ENCODE measurements at places on chromosomes 5 and 9.
A peak's percentile ranks its signal among the peaks of the same experiment; 100 is the strongest.

- no peak for DNase-seq
These were observed 78.0 kb downstream of the WNK2 start for GRCh38 chr9:93261735-93262523.

DNA sequence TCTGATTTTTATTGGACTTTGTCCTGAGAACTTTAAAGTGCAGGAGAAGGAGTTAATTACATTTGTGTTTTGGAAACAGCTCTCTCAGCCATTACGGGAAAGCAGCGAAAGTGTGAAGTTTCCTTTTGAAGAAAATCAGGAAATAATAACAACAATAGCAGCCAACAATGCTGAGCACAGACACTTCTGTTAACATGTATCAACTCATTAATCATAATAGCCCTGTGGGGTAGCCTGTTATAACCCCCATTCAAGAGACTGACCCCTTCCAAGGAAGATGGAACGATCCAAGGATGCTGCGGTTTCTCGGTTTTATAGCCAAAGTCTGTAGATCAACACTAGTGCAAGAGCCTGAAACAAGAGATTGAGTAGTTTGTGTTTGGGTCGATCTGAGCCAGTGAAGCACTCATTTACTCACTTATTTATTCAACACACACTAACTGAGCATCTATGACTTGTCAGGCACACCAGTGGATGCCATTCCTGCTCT lies 195.5 kb downstream of the DRD1 start:
- DNase-seq = no peak

DNA sequence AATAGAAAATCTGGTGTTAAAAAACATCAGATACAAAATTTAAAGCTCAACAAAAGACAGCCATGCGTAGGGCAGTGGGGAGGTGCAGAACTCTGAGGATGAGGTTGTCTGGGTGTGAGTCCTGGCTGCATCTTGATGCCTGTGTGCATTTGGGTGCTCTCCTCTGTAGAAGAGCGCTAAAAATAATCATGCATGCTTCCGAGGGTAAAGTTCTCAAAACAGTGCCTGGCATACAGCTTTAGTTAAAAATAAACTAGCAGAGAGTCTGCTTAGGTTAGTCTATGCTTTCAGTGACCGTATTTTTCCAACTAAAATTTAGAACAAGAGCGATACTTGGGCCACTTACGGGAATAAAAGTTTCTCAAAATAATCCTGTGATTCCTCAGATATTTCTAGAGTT lies 55.5 kb upstream of the SPATA31C2 start:
- no peak for DNase-seq

DNA sequence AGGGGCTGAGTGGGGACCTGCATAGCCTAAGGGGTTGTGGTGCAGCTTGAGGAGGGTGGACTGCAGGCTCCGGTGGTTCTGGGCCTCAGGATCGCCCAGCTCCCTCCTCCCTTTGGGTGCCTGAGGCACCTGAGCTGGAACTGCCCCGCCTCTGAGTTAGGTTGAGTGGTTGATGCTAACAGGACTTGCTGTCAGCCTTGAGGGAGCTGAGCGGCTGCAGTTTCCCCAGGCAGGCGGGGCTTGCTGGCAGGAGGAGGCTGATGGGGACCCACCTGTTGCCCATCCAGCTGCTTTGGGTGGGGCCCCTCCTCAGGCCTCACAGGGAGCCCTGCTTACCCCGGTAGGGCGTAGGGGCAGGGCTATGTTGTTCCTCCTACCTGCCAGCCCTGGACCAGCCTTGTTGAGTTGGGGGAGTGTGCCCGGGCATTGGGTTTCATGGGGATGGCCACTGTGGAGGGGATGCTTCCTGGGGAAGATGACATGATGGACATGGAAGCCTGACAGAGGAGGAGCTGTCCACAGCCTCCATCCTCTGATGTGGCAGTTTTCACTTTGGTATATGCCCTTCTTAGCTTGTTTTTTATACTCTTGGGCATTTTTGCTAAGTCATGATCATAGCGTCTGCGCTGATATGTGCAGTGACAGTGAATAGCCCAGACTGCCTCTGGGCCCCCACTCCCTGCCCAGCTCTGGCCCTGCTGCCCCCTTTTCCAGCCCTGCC lies 14.3 kb downstream of the WNK2 start:
- no peak for DNase-seq

DNA sequence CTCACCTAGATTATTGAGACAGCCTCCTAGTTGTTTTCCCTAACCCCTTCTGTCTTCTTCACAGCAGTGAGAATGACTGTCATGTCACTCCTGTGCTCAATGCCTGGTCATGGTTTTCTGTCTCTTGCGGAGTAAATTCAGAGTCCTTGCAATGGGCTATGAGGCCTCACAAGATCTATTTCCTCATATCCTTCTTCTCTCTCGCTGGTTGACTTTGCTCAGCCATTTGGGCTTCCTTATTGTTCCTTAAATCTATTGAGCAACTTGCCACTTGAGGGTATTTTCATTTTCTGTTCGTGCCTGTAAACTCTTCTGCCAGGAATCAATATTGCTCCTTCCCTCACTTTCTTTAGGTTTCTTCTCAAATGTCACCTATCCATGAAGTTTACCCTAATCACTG lies 9.0 kb downstream of the PPP3R2 start:
- DNase-seq = peak; percentile 25

DNA sequence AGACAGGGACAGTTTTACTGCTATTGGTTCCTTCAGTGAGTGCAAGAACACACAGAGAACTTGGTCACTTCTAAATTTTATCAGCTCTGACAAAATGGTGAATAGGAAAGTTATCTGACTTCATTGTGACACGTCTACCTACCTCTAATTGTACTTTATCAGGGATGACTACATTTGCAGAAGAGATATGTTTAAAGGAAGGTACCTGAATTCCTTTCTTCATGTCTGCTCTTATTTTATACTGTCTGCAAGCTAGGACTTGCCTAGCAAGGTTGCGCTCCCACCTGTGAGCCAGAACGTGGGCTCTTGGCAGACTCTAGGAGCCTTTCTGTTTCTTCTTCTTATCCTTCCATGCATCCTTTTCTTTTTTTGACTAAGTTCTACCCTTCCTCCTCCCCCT lies 1.6 kb downstream of the SLC27A6 start:
- DNase-seq = no peak

GRCh38 chr5:30736669-30737068 lies 456.8 kb upstream of the CDH6 start:
- peak; percentile 8 for DNase-seq

DNA sequence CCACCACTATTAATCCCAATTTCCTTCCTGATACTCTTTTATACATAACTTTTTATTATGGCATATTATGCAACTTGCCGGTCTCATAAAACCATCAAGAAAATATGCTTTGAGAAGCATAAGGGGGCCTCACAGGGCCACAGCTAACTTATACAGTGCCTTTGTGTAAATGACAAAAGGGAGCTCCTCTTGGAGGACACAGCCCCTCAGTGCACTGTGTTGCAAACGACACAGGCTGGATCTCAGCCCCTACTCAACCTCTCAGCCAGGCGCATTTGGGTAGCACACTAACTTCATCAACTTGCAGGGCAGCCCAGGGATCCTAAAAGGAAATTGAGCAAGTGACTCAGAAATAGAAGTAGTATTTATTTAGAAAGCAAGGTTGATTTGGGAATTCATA lies 35.4 kb downstream of the RIGI start:
- no peak for DNase-seq

DNA sequence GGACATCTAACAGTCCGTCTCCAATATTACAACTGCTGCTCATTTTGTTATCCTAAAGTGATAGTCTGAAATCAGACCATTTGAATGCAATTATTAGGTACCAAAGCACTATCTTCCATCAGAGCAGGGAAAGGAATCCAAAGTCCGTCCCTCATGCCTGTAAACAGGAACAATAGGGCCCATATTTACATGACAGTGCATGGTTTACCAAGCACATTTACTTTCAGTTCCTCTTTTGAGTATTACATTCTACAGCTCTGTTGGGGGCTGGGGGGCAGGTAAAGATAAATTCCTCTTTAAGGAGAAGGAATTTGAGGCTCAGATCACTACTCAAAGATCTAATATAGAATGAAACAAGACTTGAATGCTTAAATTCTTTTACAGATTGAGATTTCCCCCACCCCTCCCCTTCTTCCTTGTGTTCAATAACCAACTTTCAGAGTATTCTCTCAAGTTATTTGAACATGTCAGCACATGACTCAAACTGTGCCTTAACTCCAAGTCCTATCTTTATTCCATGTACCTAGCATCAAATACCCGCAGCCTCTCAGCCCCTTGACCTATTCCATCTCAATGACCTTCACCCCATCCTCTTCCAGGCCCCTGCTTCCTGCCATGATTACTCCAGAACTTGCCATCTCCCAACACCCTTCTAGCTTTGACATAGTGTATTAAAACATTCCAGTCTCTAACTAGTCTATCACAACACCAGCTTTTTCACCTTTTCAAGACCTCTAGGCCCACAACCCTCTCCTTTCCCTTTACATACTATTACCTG lies 71.0 kb downstream of the BRINP1 start:
- no peak for DNase-seq
